ENCODE measurements at places on chromosomes 2 and 18. TPM values are rescaled to one million over a fixed set of nuclear protein-coding genes. Genes with fewer than 3 reads are reported as not detected.

Gene SCN3A
- total RNA-seq = not detected

Gene CCDC148
- total RNA-seq = not detected

Gene GCKR
- not detected for total RNA-seq

Gene FBXO15
- 0.70 TPM for total RNA-seq

Gene AGPS
- 58.5 TPM for total RNA-seq

Gene ECEL1
- 0.21 TPM for total RNA-seq

Gene PDCL3
- 36.7 TPM for total RNA-seq

Gene CFAP221
- total RNA-seq = not detected

Gene AQP12A
- not detected for total RNA-seq

Gene COL4A4
- not detected for total RNA-seq

Gene ALLC
- not detected for total RNA-seq

Gene GAL3ST2
- 0.20 TPM for total RNA-seq

Gene LYG2
- total RNA-seq = not detected

All from activated CD8-positive, alpha-beta memory T cell treated with anti-CD3 and anti-CD28 coated beads, Interleukin-2, amount 10 ng/mL, durations not matched to agents 7 days and 5 days (primary cell).